ENCODE measurements at places on chromosomes 3 and 15.

- DNase-seq: no peak
Observed at GRCh38 chr15:68465861-68466560, 34.0 kb upstream of the ITGA11 start.

DNA sequence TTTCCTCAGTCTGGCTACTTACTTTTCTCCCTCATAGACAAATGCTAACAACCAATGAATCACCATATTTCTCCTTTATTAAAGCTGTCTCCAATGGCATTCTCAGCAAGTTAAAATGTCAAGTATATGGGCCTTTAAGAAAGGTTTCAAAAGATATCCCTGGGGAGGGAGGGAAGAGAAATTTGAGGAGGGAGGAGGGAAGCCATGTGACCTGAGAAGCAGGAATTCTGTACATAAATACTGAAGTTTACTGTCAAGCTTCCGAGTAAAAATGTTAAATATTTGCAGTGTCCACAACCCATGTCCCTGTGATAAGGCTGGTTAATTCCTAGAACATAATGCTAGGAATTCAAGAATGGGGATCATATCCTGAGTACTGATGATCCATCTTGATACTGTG, 175.9 kb downstream of the CNTN4 start:
- no peak for DNase-seq

DNA sequence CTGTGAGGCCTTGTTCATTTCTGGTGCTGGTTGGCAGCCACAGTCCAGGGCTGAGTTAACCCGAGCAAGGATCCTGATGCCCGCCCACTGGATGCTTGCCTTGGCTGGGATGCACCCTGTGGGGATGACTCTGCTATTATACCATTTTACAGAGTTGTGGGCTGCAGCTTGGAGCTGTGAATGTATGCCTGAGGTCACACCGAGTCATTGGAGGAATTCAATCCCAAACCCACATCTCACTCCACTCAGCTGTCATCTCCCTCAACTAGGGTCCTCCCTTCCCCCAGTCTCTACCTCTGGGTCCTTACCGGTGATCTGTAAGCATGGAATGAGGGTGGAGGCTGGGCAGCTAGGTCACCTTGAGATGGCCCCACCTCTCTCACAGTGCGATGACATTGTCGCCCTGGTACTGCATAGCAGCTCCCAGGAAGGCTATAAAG, 22.1 kb downstream of the MAPKAPK3 start:
- DNase-seq: no peak

DNA sequence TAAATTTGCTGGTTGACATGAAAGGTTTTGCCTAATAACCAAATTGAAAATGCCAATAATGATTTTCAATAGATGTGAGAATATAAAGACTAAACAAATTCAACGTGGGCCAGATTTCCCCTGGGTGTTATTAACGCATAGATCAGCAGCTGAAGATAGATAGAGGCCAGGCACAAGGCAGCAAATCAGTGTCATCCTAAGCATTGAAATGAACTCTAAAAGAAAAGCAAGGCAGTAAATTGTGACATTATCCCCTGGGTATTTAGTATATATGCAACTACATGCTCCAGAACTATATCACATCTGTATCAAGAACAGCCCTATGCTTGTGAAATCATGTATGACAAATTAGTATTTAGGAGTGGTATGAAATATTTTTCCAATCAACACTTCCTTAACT, 167.1 kb upstream of the EPHA3 start:
- no peak for DNase-seq

DNA sequence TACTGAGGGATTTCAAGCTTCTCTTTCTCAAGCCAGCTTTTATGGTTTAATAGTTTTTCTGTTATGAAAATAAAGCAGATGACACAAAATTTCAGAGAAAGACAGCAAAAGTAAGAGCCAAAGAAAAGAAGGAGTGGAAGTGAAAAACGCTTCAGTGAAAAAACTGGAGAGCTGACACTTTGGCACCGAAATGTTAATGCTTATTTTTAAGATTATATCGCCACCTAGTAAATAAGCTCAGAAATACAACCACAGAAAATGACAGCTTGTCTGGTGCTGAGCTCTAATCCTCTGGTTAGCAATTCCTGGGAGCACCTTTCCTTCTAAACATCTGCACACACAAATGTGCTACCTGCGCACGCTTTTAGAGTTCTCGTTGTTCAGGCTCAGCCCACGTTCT, 101.6 kb downstream of the ZPLD1 start:
- DNase-seq: no peak

DNA sequence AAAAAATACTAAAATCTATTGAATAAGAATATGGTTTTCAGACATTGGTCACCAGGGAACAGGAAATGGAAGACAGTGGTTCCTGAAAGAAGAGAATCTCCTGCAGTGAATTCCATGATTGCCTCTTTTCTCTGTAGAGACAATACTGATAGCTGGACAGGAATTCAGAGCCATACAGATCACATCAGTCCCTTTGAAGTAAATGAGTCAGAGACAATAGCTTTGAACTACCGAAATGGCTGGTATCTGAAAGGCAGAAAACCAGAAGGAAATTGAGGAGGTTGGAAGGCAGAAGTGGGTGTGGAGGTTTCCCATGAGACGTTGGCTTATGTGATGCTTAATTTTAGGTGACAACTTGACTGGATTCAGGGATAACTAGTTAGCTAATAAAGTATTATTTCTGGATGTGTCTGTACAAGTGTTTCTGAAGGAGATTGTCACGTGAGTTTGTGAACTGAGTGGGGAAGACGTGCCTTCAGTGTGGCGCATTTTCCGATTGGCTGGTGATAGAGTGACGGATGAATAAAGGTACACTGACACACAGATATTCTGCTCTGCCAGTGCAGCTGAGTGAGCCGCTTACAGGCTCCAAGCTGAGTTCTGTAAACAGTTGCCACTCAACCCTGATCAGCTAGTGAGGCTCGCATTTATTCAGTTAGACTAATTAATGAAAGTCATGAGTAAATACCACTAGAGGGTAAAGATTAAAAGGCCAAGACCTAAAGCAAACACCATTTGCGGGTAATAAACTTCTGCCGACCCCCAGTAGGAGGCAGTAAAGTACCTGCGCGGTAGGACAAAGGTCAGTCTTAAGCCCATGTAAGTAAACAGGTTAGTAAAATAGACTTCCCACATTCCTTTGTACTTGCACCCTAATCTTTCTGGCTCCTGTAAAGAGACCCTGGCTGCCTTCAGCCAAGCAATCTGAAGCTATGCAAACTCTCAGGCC, 1298.6 kb downstream of the SI start:
- DNase-seq: no peak

GRCh38 chr3:112463250-112463649, 36.0 kb downstream of the BTLA start:
- no peak for DNase-seq

DNA sequence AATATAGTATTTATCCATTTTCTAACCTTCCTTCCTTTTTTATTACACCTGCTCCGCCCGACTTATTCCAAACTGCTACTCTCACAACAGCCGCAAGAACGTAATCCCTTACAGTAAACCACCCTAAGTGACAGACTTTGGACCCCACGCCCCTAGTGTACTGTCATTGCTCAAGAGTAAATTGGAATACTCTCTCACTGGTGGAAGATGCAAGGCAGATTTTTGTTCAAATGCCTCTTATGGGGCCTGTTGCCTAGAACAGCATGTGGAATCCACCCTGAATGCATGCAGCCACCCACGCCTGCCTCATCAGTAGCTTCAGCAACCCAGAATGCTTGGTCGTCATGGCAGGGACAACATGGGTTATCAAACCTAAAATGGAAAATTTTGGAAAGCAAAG, 226.2 kb upstream of the ST8SIA2 start:
- no peak for DNase-seq

DNA sequence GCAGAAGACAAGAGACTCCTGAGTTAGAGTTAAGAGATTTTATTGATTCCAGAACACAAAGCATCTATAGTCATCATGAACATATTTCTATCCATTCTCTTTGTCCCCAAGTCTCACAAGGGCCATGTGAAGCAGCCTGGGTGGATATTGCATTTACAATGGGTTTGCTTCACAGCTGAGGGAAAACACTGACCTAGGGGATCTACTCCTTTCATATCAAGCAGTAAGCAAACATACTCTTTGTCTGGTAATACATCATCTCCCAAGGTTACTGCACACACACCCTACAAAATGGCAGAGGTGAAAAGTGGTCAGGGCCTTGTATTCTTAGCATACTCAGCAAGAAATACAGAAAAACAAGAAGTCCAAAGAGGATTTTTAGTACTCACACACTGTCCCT, 267.7 kb upstream of the BCHE start:
- no peak for DNase-seq

DNA sequence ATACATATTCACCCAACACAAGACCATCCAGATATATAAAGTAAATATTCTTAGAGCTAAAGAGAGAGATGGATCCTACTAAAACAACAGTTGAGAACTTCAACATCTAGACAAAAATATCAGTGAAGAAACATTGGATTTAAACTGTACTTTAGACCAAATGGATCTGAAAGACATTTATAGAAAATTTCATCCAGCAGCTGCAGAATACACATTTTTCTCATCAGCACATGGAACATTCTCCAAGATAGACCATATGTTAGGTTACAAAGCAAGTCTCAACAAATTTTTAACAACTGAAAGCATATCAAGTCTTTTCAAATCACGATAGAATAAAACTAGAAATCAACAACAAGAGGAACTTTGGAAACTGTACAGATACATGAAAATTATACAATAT, 369.0 kb upstream of the CCDC54 start:
- DNase-seq: peak; percentile 14

- no peak for DNase-seq
Observed at GRCh38 chr3:150220799-150221198, 187.3 kb upstream of the TSC22D2 start.

DNA sequence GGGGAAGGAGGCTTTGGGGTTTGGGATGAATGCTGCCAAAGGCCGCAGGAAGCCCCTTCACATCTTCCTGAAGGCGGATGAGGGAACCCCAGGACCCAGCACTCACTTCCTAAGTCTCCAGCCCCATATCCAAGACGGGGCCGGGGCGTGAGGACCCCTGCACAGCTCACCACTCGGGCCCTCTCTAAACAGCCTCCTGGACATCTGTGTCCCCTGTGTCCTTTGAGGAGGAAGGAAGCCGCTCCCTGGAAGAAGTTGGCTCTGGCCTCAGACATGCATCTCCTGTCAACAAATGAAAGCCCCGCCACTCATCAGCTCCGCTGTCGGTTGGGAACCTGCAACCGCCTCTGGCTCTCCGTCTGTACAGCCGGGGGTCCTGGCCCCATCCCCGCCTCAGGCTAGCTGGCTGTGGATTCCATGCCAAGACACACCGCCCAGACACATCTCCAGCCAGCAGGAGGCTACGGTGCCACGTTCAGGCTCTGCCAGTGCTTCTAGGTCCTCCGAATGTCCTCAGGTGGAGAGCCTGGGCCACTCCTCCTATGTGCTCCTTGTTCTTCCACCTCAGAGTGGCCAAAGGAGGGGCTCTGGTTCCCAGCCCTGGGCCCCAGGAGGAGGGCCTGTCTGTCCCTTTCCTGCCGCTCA, 140.0 kb upstream of the MEF2A start:
- no peak for DNase-seq

GRCh38 chr3:2915826-2916225, 194.3 kb downstream of the IL5RA start:
- no peak for DNase-seq

DNA sequence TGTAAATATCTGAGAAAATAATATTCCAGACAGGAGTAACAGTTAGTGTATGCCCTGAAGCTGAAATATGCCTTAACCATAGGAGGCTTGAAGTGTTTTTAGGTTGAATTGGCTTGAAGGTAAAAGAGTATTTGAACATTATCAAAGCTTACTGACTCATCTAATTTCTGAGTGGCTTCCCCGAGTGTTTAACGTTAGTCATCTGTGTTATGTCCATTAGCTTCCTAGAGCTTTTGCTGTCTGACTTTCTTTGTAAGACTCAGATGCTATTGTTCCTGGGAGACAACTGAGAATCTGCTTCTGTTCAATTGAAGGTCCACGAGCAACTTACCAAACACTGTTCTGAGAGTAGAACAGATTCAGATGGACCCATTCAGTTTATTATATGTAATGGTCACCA, 656.8 kb upstream of the NECTIN3 start:
- no peak for DNase-seq

DNA sequence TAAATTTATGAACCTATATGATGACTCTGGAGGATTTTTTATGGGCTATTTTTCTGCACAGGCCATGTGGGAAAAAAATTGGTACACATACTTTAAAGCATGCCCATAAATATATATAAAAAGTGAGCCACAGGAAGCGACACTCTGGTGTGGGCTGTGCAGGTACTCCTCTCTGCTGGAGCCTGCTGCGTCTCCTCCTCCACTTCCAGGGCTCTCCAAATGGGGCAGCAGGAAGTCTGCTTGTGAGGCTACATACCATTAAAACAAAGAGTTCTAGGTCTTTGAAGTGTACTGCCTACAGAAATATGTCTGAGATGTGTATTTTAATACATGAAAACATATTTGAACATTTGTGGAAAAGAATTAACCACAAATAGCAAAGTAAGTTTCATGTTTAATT, 135.1 kb downstream of the CTNNB1 start:
- no peak for DNase-seq

GRCh38 chr3:38581774-38582173, 67.7 kb downstream of the SCN5A start:
- DNase-seq: no peak

GRCh38 chr15:49179433-49180190, 9.6 kb downstream of the GALK2 start:
- no peak for DNase-seq

DNA sequence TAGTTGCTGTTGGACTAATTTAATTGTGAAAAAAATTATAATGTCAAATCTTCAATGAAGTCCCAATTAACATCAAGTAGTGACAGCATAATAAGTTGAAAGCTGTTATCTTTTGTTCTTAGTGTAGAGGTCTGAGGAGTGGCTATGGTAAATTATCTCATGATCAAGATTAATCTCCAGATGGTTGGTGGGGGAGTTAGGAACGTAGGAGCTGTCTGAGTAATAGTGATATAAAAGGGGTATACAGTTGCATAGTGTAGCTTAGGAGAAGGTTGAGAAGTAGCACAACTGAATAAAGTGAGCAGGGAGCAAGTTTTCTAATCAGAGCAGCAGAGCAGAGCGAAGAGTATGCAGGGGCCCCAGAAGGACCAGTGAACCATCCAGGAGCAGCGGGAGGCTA, 19.5 kb downstream of the TMOD2 start:
- no peak for DNase-seq

DNA sequence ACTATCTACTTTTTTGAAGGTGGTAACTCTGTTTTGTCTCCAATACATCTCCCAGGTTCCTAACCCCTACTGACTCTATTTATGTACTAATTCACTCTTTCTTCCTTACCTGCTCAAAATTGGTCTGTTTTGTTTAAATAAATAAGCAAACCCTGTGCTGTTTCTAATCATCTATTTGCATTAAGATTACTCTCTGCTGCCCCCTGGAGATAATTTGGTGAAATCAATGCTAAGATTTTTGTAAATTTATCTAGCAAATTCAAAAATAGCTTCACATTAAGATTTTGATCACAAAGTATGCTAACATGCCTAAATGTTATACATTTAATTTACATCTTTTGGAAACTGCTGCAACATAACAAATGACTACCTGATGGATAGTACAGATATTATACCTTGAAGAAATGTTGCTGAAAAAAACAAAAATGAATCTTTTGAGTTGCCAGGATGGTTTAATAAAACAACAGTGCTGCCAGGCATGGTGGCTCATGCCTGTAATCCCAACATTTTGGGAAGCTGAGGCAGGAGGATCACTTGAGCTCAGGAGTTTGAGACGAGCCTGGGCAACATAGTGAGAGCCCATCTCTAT, 4.4 kb upstream of the CD200R1 start:
- DNase-seq: no peak

GRCh38 chr3:30620402-30621360, 14.3 kb downstream of the TGFBR2 start:
- DNase-seq: no peak
